Activated effector memory CD4-positive, alpha-beta T cell treated with Interleukin-2 at 50 U/mL for 16 hours (primary cell): ENCODE measurements at places on chromosomes 1 and 21.

DNA sequence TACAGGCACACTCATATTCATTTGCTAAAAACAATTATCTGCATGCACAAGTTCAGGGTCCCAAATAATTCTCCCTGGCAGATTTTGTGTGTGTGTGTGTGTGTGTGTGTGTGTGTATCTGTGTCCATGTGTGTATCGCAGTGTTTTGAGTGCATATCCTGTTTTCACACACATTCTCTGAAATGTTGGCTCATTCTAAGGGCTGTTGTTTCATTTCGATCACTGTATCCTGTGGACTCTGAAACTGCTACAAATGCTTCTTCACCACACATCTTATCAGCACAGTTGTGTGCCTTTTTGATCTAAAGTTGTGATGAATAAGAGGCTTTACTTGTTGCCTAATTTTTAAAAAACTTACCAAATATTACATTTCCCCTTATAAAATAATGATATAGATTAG is 34.6 kb downstream of the NR5A2 start:
- no peak for DNase-seq

DNA sequence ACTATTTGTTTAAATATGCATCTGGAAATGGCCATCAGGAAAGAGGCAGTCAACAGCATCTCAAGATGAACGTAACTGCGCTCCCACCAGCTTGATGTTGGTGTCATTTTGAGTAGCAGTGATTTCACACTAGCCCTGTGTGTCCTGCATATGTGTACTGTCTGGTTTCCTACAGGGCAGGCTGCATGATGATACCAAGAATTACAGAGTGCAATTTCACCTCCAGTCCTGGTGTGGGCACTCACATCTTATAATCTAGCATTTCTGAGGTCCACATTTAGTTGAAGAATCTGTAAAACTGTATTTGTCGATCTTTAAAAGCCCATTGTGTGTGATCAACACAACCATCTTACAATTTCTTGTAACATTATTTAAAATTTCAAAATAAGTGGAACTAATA is 336.4 kb downstream of the PAPPA2 start:
- DNase-seq, result no peak

DNA sequence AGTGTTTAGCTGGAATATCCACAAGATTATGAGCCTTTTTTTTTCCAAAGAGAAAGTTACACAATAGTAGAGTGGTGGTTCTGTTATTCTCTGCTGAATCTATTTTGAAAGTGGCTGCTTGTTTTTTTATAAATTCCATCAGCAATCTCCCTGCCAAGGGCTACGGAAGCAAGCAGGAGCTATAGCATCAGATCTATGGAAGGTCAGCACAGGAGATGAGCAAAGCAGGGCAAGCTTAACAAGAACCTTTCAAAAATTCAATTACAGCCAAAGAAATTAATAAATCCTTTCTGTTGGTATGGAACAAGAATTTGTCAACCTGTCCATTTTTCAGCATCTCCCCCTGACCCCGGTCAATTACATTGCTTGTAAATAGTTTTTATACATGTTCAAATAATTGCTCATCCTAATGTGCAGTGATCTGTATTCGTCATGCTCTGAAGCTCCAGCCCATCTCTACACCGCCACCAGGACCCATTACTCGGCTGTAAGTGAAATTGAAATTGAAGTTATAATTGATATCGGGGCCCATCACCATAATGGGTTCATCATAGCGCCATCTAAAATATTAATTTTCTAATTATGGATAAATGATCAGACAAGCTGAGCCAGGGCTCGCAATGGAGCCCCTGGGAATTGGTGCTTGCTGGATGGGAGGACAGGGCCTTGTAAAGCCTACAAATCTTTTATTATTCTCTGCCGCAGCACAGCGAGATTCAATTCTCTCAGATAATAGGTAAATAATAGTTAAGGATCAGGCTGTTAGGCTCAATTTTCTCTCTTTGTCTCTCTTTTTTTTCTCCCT is 215.1 kb downstream of the ATG4C start:
- no peak for DNase-seq

DNA sequence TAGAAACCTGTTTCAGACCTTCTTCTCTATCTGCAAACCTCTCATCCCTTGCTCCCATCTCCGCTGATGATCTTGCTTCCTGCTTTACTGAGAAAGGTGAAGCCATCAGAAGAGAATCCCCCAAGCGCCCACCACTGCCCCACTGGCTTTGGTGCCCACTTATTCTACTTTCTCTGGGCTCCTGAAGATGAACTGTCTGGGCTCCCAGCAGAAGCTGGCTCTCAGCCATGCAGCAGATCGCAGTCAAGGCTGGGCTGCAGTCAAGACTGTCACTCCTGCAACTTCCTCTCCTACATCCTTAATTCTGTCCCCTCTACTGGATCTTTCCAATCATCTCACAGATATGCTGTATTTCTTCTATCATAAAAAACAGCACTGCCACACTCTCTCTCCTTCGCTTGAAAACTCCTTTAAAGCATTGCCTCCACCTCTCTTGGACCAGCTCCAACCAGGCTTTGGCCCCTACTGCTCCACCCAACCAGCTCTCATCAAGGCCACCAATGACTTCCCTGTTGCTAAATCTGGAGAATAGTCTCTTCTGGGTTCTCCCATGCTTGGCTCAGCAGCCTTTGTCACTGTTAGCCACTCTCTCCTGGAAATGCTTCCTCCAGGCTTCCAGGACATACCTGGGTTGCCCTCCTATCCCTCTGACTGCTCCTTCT is 25.8 kb downstream of the TRIM62 start:
- no peak for DNase-seq

DNA sequence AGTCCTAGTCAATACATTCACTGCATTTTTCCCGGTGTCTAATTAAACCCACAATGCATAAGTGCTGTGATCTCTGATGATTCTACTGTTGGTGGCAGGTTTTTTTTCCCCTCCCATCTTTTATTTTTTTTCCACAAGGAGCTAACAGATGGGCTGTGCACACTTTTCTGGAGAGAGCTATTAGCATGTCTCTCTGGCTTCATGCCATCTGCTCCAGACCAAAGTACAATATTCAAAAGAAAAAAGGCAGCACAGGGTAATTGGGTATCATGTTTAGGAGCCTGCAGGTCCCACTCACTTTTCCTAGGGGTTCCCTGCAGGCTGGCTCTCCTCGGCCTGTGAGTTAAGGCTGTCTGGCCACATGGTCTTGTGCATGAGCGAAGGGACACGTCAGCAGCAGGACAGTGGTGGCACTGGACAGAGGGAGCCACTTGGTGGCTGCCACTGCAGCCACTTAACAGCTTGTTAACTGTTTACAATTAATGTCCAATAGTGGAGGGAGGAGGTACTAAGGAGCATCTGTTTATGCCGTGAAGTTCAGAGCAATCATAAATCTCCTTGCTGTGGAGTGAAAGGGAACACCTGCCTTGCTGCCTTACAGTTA is 53.5 kb upstream of the C8B start:
- no peak for DNase-seq

GRCh38 chr1:208628022-208628914 is 384.1 kb upstream of the PLXNA2 start:
- no peak for DNase-seq

DNA sequence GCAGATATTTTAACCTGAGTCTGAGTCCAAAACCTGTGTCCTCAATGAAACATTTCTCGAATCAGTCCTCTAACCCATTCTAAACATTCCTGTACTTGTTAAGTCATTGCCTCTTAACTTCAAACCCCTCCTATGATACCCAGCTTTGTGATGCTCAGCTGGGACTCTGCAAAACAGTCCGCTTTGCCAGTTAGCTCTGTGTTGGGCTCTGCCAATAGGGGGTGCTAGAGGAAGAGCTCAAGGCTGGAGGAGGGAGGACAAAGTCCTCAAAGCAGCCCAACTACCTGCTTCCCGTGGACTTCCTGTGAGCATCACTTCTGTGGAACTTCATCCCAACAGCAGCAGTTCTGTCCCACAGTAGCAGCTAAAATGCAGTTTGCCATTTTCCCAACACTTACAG is 38.1 kb upstream of the SYT14 start:
- no peak for DNase-seq

DNA sequence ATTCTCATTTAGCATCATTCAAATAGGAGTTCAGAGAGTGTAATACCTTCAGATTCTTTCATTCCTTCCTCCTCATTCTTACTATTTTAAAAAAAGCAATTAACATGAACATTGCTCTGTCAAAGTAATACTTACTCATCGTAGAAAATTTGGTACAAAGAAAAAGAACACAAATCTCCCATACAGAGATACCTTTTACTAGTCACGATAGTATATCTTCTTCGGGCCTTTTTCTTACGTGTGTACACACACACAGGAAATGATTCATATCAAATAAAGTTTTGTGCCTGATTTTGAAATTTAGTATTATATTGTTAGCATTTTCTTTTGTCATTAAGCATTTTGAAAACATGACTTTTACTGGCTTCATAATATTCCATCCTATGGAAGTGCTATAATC is 52.9 kb downstream of the NCF2 start:
- no peak for DNase-seq

- DNase-seq, result no peak
These were observed 556 bp downstream of the MECR start for GRCh38 chr1:29230204-29230552.

- DNase-seq, result no peak
These were observed 6.8 kb upstream of the SLAMF1 start for GRCh38 chr1:160653620-160654016.

- no peak for DNase-seq
These were observed 12.6 kb upstream of the POU2F1 start for GRCh38 chr1:167207940-167208623.

DNA sequence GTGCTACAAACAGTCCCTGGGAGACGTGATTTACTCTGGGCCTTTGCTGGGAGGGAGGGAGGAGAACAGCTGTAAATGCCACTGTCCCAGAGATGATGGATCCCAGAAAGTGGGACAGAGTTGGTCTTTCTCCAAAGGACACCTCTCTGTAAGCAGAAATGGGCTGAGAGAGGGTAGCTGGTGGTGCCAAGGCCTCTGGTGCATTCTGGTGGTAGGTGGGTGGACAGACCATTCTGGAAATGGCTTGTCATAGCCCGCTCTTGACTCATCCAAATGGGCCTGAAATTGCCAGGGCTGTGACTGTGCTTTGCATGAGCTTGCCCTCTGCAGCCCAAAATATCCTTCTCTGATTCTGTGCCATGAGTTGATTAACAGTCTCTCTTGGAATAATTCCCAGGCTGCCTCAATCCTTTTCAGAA is 36.1 kb downstream of the CCDC185 start:
- no peak for DNase-seq

- no peak for DNase-seq
These were observed 19.0 kb upstream of the VCAM1 start for GRCh38 chr1:100700586-100700985.

GRCh38 chr1:205071028-205071409 is 13.2 kb downstream of the TMEM81 start:
- DNase-seq, result no peak

GRCh38 chr1:198775606-198776005 is 136.8 kb downstream of the PTPRC start:
- DNase-seq, result no peak

GRCh38 chr1:19815801-19816736 is 986 bp upstream of the RNF186 start:
- no peak for DNase-seq

- no peak for DNase-seq
These were observed 734 bp downstream of the MED18 start for GRCh38 chr1:28329395-28330153.

DNA sequence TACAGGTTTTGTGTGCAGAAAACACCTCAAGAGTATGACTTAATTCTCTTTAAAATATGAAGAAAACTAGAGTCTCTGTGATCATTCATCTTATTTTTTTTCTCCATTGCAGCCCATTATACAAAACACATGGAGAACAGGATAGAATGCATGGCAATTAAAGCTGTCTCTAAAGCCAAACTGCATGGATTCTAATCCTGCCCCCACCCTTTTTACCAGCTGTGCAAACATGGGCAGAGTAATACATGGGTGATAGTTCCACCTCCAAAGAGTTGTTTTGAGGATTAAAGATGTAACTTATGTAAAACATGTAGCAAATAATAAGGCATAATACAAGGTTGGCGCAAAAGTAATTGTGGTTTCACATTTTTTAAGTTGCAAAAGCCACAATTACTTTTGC is 114.4 kb downstream of the CLEC20A start:
- no peak for DNase-seq

DNA sequence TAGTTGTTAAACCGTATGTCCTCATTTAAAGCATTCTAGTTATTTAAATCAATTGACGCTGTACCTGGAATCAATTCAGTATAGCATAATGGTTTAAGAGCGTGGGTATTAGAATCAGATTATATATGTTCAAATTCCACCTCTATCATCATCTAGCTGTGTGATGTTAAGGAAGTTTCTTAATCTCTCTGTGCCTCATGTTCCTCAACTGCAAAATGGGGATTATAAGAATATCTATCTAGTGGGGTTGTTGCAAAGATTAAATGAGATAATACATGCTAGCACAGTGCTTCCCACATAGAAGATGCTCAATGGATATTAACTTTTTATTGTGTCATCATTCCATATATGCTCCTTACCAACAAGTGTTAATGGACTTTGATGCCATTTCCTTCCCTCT is 16.0 kb downstream of the MIXL1 start:
- DNase-seq, result no peak

DNA sequence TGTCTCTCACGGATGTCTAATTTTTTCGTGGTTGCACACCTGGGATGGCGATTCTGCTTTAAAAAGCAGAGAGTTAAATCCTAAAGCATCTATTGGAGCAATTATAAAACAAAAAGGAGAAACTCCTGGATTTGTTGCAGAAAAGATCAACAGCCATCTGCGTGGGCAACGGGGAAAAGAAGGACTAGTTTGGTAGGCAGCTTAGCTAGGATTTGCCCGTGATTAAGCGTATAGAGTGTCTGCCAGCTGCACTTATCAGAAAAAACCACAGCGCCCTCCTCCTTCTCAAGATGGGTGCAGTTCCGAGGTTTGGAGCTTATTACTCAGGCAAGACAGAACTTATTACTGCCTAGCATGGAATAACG is 526 bp upstream of the SLC25A24 start:
- DNase-seq, result peak; percentile 21

- DNase-seq, result no peak
These were observed 868 bp downstream of the C1orf21 start for GRCh38 chr1:184387476-184388318.

- no peak for DNase-seq
These were observed 14.1 kb upstream of the A3GALT2 start for GRCh38 chr1:33335020-33335419.
